ENCODE measurements at places on chromosomes 6 and 20.

DNA sequence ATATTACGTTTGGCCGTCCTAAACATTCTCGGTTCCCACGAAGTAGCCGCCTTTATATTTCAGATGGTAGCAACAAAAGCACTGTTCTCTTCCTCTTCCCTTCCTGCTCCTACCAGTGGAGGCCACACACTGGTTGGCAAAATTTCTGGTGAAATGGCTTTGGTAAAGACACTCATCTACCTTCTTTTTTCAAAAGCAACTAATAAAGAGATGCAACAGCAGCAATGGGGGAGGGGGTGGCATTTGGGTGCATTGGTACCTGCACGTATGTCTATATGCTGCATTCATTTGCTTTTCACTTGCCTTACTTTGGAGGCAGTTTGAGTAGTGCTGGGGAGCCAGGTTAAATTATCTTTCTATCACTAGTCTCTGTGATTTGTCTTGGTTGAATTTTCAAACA lies 6.0 kb downstream of the POU3F2 start:
- no peak for DNase-seq

DNA sequence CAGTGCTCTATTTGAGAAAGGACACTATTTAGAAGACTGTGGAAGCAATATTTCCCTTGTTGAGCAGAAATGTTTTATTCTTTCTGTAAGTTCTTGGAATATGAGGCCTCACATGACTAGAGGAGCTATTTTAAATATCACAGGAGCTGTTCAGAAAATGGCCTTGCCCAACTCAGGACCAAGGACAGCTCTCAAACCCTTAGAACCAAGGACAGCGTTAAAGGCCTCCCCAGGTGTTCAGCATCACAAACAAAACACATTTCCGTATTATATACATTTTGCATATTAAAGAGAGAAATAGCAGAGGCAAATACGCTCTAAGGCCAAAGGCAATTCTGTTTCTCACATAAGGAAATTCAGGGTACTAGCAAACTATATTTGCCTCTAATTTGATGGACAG lies 631.4 kb downstream of the CDH26 start:
- DNase-seq: no peak

GRCh38 chr6:91669154-91669870 lies 1082.4 kb upstream of the MAP3K7 start:
- DNase-seq: no peak

GRCh38 chr6:98971303-98971702 lies 23.6 kb upstream of the FBXL4 start:
- DNase-seq: no peak

DNA sequence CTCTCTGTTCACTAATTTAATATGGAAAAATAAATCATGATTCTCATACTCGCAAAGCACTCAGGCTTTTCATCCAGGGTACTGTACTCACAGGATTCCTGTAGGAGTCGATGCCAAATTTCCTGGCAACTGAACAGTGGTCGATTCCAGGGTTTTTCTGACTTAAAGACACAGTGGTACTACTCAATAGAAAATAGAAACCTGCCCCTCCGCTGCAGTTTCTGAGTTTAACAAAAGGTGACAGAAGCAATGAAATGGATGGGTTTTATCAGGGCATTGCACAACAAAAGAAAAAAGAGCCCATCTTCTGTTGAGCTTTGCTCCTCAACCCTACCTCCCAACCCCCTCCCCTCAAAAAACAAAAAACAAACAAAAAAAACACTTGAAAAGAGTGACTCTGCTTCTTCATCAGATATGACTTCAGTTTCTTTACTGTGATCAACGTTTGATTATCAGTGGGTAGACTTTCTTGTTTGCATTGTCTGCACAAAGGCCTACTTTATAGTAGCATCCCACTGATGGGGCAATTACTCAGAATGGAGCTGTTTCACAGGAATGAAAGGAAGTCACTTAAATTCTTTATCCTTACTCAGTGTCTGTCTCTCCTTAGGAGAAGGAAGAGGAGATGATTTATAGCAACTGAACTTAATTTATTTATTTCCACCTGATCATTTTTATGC lies 96.2 kb upstream of the FOXO3 start:
- DNase-seq: no peak

DNA sequence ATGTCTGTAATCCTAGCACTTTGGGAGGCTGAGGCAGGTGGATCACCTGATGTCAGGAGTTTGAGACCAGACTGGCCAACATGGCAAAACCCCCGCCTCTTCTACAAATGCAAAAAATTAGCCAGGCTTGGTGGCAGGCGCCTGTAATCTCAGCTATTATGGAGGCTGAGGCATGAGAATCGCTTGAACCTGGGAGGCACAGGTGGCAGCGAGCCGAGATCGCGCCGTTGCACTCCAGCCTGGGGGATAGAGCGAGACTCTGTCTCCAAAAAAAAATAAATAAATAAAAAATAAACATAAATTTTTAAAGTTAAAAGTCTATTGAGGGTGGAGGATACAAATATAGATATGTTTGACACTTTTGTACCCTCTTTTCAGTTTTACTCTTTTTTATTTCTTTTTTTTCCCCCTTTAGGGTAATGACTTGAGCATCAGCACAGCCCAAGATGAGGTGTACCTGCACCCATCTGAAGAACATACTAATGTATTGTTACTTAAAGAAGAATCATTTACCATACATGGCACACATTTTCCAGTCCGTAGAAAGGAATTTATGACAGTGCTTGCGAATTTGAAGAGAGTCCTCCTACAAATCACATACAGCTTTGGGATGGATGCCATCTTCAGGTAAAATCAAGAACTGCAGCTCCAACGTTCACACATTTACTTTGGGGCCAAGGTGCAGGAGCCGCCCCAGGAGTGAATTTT lies 368.9 kb downstream of the LAMA2 start:
- peak; percentile 16 for DNase-seq

GRCh38 chr20:58611236-58612030 lies 39.6 kb upstream of the STX16 start:
- no peak for DNase-seq

DNA sequence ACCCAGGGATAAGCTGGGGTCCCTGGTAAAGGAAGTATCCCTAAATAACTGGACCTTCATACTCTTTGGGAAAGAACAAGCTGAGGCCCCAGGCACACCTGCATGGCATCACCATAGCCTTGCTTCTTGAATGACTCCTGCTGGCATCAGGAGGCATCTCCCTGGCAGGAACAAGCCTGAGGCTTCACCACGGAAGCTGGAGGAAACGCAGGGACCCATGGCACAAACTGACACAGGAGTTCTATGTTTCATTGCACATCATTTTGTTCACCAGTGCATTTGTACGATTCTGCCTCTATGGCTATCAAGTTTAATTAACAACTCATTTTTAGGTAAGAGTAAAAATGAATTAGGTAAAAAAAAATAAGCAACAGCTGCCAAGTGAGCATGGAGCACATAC lies 619 bp upstream of the PDE7B start:
- DNase-seq: no peak

- DNase-seq: no peak
Measured at GRCh38 chr20:20409331-20409730, 41.4 kb downstream of the INSM1 start.

- DNase-seq: no peak
Measured at GRCh38 chr20:21395666-21396598, 1.4 kb downstream of the NKX2-4 start.

DNA sequence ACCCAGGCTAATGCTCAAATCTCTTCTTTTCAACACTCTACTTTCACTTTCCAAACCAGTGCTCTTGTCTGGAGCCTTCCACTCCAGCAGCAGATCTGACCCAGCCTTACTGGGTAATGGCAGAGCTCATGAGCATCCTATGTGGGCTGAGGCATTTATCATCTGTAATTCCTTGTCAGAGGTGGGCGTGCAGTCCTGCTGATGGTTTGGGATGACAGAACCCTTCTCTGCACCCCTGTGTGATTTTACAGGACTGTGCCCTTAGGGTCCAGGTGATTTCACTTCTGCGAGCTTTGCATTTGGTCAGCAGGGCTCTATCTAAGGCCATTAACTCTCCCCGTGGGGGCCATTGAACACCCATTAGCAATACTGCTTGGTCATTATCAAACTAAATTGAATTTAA lies 55.4 kb downstream of the LAMA4 start:
- DNase-seq: no peak

GRCh38 chr6:30730601-30731435 lies 10.7 kb downstream of the TUBB start:
- peak; percentile 74 for DNase-seq

GRCh38 chr20:40241596-40242343 lies 447.3 kb downstream of the MAFB start:
- DNase-seq: no peak

All from stimulated activated CD8-positive, alpha-beta memory T cell treated with anti-CD3 and anti-CD28 coated beads, Interleukin-2, amount 100 ng/mL, for 48 hours (primary cell).